ENCODE measurements at places on chromosomes 7 and 10. TPM values are rescaled to one million over a fixed set of nuclear protein-coding genes. Genes with fewer than 3 reads are reported as not detected.

The SGMS1 gene
- total RNA-seq = 16.5 TPM

GRCh38 chr10:69953851-69954250, 98.8 kb upstream of the MACROH2A2 start:
- no peak for DNase-seq

- no peak for DNase-seq
Observed at GRCh38 chr10:35508647-35509046, 96.5 kb upstream of the GJD4 start.

The PIK3CG gene
- 12.7 TPM for total RNA-seq

GRCh38 chr7:30207376-30207775, 72.6 kb downstream of the MTURN start:
- DNase-seq = no peak

Measured in activated T-cell treated with anti-CD3 and anti-CD28 coated beads, Interleukin-2, amount 50 U/mL, for 4 hours (primary cell).